ENCODE measurements at places on chromosomes 3 and 15.

GRCh38 chr3:139689122-139689521 lies 11.3 kb upstream of the NMNAT3 start:
- no peak for DNase-seq

- DNase-seq, result no peak
These were observed 16.8 kb upstream of the SMAD3 start for GRCh38 chr15:67048281-67049279.

DNA sequence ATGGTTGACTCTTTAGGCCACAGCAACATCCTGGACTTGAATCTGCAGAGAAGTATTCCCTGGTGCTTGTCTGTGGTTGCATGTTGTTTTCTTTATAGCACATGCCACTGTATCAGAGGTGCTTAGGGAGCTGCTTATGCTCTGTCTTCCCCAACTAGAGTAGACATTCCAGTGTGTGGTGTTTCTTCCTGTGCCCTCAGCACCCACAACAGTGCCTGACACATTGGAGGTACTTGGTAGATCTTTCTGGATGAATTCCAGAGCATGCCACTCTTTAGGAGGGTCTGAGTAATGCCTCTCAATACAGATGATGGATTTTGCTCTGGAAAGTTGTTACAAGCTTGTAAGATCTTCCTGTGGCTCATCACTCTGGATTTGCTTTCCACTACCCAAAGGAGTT lies 117.6 kb downstream of the CHDH start:
- no peak for DNase-seq

DNA sequence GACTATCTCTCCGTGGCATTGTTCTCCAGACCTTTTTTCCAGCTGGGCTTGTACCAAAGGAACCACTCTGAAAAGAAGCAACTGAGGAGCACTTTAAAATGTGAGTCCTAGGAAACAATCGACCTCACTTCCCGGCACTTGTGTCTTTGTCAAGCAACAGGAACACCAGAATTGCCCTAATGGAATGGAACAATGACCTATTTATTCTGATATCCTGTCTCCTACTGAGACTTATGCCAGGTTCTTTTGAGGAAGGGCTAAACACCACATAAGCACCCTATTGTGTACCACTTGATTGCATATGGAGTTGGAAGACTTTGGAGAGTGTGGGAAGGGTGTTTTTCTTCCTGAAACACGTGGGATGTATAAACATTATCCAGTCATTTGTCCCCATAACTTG lies 56.8 kb upstream of the TGFBR2 start:
- DNase-seq, result no peak

- DNase-seq, result no peak
These were observed 6.8 kb upstream of the TRIM69 start for GRCh38 chr15:44729408-44730127.

DNA sequence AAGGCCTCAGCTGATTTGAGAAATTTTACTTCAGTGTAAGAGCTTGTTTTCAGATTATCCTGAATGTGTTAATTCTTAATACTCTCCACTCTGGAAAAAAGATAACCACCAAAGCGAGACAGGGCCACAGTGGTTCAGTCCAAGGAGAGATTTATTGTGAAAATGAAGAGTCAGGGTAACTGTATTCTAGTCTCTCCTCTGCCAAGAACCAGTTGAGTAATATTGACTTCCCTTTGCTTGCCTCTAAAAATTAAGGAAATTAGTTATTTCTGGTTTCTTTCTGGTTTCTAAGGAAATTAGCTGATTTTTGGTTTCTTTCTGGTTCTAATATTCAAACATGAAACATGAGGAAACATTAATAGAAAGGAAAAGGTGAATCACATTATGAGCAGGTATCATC lies 34.9 kb downstream of the PPP1R2 start:
- DNase-seq, result no peak

DNA sequence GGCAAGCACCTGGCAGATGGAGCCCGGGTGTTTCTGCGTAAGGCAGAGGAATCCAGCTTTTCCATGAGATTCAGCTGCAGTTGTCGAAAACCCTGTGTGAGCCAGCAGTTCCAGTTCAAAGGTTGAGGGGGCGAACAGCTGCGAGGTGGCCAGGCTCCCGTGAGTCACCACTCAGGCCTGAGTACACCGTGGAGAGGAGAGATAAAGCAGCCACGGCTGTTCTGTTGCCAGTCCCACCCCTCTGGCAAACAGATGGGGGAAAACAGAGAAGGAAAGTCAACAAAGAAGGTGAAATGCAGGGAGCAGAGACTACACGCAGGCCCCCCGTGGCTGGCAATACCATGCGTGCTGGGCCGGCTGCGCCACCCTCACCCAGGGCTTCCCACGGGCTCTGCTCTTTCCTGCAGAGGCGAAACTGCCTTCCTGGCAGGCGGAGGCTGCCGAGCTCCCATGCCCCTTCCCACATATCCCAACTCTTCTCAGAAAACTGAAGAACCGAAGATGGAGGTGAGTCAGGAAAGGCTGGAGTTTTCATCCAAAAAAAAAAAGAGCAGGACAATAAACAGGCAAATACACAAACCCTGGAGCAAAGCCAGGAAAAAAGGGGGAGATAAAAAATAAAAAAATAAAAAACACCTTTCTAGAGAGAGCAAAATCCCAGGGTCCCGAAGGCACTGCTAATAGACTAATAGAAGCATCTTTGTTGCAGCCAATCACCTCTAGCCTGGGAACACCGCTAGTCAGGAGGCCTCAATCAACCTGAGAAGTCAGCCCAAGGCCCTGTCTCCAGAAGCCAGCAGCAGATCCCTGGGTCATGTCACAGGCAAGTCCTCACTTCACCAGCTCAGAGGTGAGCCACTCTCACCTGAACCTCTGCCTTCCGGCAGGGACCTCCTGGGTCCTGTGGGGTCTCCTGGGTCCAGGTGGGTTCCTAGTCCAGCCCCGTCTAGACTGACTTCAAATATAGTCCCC lies 37.7 kb downstream of the FAM174B start:
- no peak for DNase-seq

GRCh38 chr3:65330072-65330471 lies 642.3 kb upstream of the ADAMTS9 start:
- DNase-seq, result no peak

DNA sequence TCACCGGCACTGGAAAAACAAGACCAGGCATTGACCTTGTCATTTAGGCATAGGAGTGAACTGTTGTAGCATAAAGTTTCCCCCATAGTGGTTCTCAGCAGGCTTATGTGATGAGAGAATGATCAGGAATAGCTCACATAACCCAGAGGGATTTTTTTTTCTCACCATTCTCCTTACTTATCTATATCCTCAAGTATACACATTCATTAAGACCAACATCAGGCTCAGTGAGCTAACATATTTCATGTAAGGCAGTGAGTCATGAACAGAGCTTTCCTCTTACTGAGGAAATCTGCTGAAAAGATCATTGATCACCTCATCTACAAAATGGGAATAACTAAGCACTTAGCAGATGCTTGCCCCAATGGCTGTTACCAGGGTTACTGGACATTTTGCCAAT lies 396.6 kb upstream of the TMCO5A start:
- no peak for DNase-seq

- no peak for DNase-seq
These were observed 11.7 kb upstream of the MUSTN1 start for GRCh38 chr3:52846432-52846965.

GRCh38 chr15:38691377-38691776 lies 126.8 kb upstream of the RASGRP1 start:
- DNase-seq, result no peak

- DNase-seq, result no peak
These were observed 60.6 kb downstream of the SLC6A11 start for GRCh38 chr3:10876661-10877060.

DNA sequence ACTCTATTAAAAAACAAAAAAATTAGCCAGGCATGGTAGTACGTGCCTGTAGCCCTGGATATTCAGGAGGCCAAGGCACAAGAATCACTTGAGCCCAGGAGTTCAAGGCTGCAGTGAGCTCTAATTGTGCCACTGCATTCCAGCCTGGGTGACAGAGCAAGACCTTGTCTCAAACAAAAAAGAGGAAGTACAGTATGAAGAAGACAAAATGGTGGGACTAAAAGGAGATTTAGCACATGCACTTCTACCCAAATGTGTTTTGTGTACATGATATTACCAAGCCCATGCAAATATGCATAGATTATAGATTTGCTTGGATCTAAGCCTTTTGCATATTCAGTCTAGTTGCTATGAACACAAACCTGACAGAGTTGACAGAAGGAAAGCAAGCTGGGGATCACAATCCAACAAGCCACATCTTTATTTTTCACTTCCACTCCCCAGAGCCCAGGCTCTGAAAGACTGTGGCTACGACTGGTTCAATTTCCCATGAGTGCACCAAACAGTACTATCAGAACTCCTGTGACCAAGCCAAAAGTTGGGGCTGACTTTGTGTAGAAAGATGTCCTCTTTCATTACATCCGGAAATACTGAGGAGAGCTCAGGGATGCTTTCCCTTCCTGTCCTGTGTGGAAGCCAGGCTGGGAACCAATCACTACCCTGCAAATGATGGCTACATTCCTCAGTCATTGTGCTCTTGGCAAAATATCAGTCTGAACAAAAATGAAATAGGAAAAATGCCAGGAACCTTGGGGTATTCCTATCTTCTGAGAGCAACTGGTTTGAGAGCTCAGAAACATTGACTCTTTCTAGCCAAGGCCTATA lies 49.4 kb downstream of the TGM4 start:
- no peak for DNase-seq

DNA sequence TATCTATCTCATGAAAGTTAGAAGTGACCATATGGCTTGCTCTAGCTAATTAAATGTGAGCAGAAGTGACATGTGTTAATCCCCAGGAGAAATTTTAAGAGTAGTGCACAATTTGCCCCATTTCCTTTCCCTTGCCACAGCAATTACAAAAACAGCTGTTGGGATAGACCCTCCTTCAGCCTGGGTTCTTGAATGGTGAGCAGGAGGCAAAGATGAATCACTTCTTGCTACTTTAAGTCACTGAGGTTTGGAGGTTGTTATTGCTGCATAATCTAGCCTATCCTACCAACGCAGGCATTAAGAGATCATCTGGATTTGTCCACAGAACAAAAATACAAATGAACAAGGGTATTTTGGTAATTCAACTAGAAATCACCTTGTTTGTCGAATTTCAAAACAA lies 51.7 kb upstream of the CAPN7 start:
- no peak for DNase-seq

DNA sequence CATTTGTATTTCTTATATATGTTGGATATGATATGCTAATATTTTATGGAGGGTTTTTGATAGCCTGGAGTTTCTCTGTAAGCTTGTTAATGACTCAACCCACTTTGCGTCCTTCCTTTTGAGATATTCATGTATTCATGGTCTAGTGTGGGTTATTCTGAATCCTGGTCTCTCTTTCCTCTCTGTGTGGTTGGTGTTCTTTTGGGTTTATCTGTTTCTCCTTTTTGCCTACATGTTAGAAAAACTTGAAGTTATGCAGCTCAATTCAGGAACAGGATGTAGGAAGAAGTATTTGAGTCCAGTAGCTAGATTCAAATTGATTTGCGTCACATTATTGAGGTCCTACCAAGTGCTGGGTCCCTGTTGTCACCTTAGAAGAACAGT lies 28.1 kb downstream of the CMTM7 start:
- DNase-seq, result no peak

- no peak for DNase-seq
These were observed 357.1 kb upstream of the KCNH8 start for GRCh38 chr3:18791182-18791581.

GRCh38 chr3:175619369-175619768 lies 760.2 kb downstream of the NAALADL2 start:
- DNase-seq, result no peak

GRCh38 chr3:122356402-122356801 lies 26.6 kb downstream of the MIX23 start:
- DNase-seq, result no peak

DNA sequence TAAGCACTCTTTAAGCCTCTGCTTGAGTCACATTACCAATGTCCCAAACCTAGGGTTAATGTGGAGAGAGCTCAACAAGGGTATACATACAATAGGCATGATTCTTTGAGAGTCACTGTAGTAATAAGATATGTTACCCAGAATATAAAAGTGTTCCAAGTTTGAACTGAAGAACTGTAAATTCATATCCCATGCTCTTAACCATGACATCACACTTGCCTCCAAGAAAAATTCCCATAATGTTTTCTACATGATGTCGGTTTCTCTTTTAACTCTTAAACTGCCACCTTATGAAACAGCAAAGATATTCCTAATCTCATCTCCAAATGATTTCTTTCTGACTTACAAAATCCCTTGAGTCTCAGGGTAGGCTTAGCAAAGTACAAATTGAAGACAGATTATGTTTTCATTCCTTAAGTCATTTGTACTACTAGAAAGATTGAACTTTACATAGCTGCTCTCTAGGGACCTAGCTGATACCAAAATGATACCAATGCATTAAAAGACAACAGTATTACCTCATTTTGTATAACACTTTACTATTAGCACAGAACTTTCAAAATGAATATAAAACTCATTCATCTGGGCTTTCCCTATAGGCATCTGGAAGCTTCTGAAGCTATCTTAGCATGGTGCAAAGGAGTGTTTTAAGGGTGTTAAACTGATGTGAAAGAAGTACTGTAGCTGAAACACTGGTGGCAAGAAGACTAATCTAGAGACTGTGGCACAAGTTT lies 127.1 kb downstream of the KCNMB2 start:
- no peak for DNase-seq

- DNase-seq, result no peak
These were observed 79.6 kb downstream of the ARNT2 start for GRCh38 chr15:80483725-80484161.

GRCh38 chr3:58577269-58577821 lies at the start of gene FAM107A:
FAM107A (minus strand) TSS chr3:58577391; CDS start chr3:58569860, 7,531 bp downstream.
- DNase-seq, result no peak

DNA sequence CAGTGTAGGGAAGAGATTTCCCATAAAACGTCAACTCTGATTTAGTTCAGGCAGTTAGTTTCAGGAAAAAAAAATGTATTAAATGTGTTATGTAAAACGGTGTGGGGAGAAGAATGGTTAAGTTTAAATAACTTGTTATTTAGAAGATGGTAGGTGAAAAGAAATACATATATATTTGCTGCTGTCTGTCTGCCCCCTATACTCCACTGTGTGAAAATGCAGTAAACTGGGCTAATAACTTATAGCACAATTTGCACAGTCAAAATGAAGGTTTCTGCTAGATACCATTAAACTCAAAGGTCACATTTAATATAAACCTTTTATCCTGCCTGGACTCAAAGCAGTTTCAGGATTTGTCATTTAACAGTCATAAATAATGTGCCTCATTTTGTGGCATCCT lies 515.0 kb downstream of the FGF12 start:
- DNase-seq, result no peak
